Tibial artery (tissue), 4 donors: ENCODE measurements at places on chromosomes 6 and 20.

GRCh38 chr6:120569714-120570113 is 764.6 kb downstream of the TBC1D32 start:
- H3K4me1 ChIP-seq, result no peaks in the 10 kb centered on the region
- DNase-seq, result no peak
- H3K27me3 ChIP-seq, result no peaks in the 10 kb centered on the region
- no peaks in the 10 kb centered on the region for H3K36me3 ChIP-seq

- H3K4me3 ChIP-seq, result no peak overlapping the region
- no peak for DNase-seq
- H3K4me1 ChIP-seq, result no peaks in the 10 kb centered on the region
- H3K27me3 ChIP-seq, result no peaks in the 10 kb centered on the region
- no peak overlapping the region for H3K27ac ChIP-seq
Observed at GRCh38 chr6:36000451-36000850, 24.0 kb downstream of the SLC26A8 start.

DNA sequence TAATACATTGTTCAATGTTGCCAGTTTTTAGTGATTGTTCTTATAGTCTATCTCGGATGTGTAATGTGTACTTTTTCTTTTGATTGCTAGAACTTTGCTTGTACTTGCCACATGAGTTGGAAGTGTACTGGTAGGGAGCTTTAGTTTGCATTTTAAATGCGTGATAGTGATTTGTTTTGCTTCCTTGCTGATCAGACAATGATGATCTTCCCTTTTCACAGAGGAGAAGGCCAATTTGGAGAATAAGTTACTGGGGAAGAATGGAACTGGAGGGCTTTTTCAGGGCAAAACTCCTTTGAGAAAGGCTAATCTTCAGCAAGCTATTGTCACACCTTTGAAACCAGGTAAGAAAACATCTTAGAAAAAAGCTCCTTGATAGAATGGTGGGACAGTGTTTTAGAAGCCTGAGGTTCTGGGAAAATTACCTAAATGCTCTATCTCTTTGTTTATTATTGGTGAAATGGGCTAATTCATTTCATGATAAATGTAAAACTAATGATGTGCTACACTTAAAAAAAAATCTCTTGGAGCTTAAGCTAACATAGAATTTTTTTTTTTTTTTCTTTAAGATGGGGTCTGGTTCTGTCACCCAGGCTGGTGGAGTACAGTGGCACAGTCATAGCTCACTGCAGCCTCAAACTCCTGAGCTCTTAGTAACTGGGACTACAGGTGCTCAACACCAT is 20.9 kb downstream of the TPX2 start:
- no peak for DNase-seq
- H3K4me1 ChIP-seq, result no peaks in the 10 kb centered on the region

DNA sequence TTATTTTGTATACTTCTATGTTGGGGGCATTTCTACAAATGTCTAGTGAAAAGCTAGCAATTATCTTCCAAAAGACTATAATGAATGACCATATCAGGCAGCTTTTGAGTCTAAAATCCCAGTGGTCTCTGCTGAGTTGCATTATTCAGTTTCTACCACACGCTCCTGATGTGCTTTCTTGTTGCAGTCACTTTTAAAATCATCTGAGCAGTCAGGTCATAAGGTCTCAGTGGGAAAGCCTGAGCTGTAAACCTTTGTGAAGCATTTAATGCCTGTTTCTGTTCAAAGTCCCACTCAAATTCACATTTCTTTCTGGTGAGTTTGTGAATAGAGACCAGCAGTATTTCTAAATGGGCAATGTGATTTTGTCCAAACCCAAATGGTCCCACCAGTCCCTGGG is 1681.5 kb downstream of the HACE1 start:
- H3K36me3 ChIP-seq, result no peaks in the 10 kb centered on the region
- no peaks in the 10 kb centered on the region for H3K27me3 ChIP-seq
- H3K27ac ChIP-seq, result no peak overlapping the region
- no peaks in the 10 kb centered on the region for H3K4me1 ChIP-seq
- no peak for DNase-seq

- H3K27me3 ChIP-seq, result no peaks in the 10 kb centered on the region
- H3K4me1 ChIP-seq, result no peaks in the 10 kb centered on the region
- H3K4me3 ChIP-seq, result no peak overlapping the region
- H3K36me3 ChIP-seq, result no peaks in the 10 kb centered on the region
- no peak overlapping the region for H3K27ac ChIP-seq
Observed at GRCh38 chr6:94133106-94133505, 713.7 kb upstream of the EPHA7 start.

GRCh38 chr20:57821935-57822334 is 112.1 kb upstream of the PMEPA1 start:
- H3K4me1 ChIP-seq, result no peaks in the 10 kb centered on the region
- H3K27ac ChIP-seq, result no peak overlapping the region
- H3K36me3 ChIP-seq, result no peaks in the 10 kb centered on the region
- no peak overlapping the region for H3K4me3 ChIP-seq
- no peak for DNase-seq

DNA sequence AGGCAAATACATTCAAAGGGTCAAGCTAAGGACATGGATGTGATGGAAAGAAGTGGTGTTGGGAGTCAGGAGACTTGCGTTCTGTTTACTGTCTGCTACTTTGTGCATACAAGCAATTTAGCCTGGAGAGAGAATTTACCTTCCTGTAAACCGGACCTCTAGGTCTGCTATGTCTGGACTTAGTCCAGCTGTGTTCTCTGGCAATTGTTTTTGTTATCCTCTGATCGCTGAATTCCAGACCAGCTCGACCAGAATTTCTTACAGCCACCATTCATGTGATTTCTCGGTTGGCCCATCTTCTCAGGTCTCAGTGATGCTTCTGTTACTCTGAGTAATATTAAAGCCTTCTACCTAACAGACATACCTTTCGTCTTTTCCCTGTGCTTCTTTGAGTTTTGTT is 75.2 kb downstream of the LRRC1 start:
- H3K4me3 ChIP-seq, result no peak overlapping the region
- no peaks in the 10 kb centered on the region for H3K36me3 ChIP-seq
- no peaks in the 10 kb centered on the region for H3K27me3 ChIP-seq
- no peak for DNase-seq
- no peaks in the 10 kb centered on the region for H3K4me1 ChIP-seq

DNA sequence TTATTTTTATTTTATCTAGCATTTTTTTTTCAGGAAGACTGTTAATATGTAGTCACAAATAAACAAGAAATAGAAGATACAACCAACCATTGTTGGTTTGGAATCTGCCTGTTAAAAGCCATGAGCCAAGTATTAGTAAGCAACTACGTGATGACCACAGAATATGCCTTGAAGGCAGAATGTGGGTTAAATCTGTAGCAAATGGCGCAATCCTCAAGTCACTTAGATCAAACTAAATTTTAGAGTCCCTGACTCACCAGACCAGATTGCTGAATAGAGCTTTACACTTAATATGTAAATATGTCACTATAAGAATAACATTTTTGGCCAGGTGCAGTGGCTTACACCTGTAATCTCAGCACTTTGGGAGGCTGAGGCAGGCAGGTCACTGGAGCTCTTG is 800.1 kb upstream of the CITED2 start:
- H3K36me3 ChIP-seq, result no peaks in the 10 kb centered on the region
- peaks cover 9% of the 10 kb centered on the region for H3K4me1 ChIP-seq
- H3K4me3 ChIP-seq, result no peak overlapping the region
- no peak overlapping the region for H3K27ac ChIP-seq
